ENCODE measurements at places on chromosomes 6 and 20.
A peak's percentile ranks its signal among the peaks of the same experiment; 100 is the strongest.

- DNase-seq: peak; percentile 25
Measured at GRCh38 chr6:30884521-30885480, 482 bp downstream of the DDR1 start.

- DNase-seq: no peak
Measured at GRCh38 chr20:44274303-44275017, 27.4 kb downstream of the GDAP1L1 start.

DNA sequence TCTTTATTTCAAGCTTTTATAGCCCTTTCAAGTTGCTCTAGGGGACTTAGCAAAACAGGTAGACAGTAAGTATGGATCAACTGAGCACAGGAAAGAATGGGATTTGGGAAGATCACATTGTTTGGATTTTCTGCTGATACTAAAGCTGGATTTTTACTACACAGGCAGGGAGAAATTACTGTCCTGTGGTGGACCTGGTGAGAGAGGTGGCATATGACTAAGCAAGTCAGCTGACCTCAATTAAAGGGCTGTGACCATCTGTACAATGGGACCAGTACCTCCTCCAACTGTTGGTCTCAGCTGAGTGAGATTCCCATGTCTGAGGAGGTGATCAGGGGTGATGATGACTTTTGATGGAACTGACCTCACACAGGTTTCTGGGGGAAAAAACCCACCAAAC lies 28.0 kb downstream of the RREB1 start:
- DNase-seq: no peak

- no peak for DNase-seq
Measured at GRCh38 chr6:56386717-56387116, 139.3 kb upstream of the COL21A1 start.

- peak; percentile 73 for DNase-seq
Measured at GRCh38 chr6:290111-290922, 2.0 kb upstream of the DUSP22 start.

DNA sequence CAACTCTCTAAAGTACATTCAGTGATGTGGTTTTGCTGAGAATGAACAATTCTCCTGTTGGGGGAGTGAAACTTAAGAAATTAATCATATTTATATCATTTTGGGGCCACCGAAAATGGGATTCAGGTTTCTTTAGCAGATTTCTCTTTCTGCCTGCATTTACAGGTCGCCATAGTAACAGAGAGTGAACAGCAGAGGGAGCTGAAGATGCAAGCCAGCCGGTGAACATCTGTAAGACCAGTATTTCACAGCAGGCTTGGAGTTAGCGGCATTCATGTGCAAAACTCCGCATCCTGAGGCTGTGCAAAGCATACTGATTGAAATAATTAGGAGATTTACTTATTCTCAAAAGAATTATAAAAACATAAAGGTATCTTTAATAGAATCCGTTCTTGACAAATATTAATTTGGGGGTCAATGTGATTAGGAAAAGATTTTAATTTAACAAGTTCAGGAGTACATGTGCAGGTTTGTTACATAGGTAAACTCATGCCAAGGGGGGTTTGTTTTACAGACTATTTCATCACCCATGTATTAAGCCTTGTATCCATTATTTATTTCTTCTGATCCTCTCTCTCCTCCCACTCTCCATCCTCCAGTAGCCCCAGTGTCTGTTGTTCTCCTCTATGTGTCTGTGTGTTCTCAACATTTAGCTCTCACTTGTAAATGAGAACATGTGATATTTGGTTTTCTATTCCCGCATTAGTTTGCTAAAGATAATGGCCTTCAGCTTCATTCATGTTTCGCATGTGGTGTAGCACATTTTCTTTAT lies 17.8 kb upstream of the HSF2 start:
- peak; percentile 65 for DNase-seq

GRCh38 chr6:137722749-137723272 lies 144.2 kb upstream of the TNFAIP3 start:
- DNase-seq: peak; percentile 65

DNA sequence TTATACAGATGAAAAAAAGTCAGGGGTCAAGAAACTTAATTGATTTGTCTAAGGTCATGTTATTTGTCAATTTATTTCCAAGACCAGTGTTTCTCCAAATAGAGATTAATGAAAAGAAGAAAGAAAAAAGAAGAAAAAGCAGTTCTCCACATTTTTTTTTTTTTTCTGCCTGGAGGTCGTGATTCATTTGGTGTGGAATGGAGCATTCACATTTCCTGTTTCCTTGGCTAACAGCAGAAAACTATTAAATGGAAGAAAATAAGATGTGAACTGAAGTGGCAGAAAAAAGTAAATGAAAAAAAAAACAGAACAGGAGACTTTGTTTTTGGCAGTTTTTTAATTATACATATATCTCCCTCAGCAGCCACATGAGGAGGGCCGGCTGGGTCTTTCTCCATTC lies 470.8 kb upstream of the ZNF337 start:
- DNase-seq: no peak

GRCh38 chr6:158061361-158061708 lies 79.7 kb downstream of the SYNJ2 start:
- DNase-seq: no peak

- DNase-seq: no peak
Measured at GRCh38 chr6:36210182-36210581, 13.6 kb downstream of the BRPF3 start.

DNA sequence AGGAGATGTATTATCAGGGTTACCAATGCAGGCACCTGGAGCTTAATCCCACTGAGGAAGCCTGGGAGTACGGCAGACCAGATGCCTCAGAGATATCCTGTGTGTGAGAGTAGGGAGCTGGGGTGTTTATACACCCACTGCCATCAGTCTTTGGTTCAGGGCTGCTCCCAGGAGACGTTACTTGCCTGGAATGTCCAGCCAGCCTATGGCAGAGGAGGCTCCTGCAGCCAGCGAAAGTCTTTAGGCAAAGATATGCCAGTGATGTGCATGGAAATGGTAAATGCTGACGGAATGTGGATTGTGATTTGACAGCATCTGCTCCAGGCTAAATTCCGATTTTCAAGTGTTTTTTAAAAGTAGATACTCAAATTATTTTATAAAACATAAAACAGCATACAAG lies 282.0 kb downstream of the BTBD3 start:
- DNase-seq: no peak

GRCh38 chr6:83873869-83874268 lies 14.4 kb downstream of the CYB5R4 start:
- DNase-seq: no peak

- peak; percentile 25 for DNase-seq
Measured at GRCh38 chr6:163392533-163392932, 22.0 kb upstream of the QKI start.

DNA sequence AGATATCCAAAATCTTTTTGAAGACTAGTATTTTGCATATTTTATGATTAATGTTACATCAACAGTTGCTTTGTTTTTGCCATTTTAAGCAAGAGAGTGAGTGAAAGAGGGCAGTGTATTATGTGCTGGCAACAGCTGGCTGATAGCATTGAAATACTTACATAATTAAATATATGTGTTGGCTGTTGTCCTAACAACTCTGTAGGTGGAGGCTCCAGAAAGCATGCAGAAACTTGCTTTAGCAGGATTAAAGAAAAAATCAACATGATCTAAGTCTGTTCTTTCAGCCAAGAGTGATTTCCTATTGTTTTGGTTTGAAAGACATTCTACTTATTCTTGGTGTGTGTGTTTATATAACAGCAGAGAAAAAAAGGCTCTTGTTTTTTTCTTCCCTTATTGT lies 127.5 kb downstream of the CDKAL1 start:
- no peak for DNase-seq

GRCh38 chr20:43839793-43840199 lies 74.9 kb upstream of the TOX2 start:
- DNase-seq: no peak

- no peak for DNase-seq
Measured at GRCh38 chr6:41546866-41547798, 951 bp downstream of the FOXP4 start.

- no peak for DNase-seq
Measured at GRCh38 chr6:3938715-3939367, 89.7 kb downstream of the FAM50B start.

- no peak for DNase-seq
Measured at GRCh38 chr6:42599558-42599957, 35.7 kb downstream of the UBR2 start.

GRCh38 chr20:32832664-32833063 lies 12.9 kb downstream of the MAPRE1 start:
- no peak for DNase-seq
